ENCODE measurements at places on chromosomes 2 and 18.

DNA sequence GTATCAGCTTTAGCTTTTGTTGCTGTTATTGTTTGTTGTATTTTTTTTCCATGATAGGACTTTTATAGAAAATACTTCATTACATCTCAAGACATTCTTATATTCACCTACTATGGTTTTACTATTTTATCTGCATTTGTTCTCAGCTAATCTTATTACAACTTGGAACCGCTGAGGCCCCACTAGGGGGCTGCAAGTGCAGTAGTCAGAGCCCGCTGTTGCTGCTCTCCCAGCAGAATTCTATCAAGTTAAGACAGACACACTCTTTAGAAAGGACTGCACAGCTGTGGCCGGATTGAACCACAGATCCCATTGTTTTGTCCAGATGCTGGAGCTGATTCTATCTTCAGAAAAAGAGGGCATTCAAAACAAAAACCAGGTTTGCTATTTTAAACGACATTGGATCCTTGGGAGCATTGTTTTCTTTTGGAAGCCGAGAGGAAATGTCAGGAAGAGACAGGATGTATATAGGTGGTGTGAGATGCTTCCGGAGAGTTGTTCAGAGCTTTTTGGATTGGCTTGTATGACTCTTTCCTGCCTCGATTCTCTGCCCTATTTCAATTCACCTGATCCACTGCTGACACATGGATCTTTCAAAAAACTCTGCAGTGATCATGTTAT is 105.7 kb upstream of the GAREM1 start:
- no peak for DNase-seq

DNA sequence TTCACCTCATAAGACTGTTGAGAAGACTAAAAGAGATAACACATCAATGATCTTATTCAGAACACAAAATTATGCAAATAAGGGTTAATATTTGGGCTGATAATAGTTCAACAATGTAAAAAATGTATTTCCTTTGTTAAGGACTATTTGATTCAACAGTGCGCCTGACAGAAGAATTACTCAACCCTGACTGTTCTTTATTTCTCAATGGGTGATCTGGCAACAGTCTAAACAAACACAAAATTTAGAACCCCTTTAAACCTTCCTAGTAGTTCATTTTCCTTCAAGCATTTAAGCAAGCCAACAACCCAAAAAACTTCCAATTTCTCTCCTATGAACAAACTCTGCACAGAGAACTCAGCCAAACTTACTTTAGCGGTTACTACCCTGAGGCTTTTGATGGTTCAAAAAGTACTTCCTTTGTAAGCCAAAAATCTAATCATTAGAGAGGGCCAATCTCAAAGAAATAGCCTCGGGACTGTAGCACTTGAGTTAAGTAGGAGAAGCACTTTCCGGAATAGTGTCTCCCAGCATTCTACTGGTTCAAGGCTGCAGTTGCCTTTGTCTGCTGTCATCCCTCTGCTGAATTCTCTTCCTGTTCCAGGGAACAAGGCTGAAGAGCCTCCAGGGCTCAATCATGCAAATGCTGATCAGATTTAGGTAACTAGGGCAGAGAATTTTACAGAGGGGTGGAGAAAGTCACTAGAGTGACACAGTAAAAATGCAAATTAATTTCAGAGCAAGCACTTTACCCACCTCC is 40.9 kb upstream of the MAPK4 start:
- DNase-seq, result no peak

- DNase-seq, result no peak
These were observed 393.8 kb upstream of the HNMT start for GRCh38 chr2:137570484-137570883.

DNA sequence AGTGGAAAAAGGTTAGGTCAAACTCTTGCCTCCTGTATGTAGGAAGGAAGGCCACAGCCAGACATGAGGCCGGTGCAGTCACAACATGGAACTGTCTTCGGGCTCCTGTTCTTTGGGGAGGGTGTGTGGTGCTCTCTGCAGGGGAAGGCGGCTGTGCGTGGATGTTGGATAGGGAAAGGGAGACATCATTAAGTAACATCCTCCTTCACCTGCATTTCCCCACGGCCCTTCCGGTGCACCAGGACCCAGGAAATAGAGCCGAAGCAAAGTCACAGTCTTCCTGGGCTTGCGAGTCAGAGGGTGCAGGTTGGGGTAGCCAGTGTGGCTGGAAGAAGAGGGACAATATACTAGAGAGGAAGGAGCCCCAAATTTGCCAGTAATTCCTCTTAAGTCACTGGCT is 78.9 kb upstream of the SMAD7 start:
- DNase-seq, result no peak

DNA sequence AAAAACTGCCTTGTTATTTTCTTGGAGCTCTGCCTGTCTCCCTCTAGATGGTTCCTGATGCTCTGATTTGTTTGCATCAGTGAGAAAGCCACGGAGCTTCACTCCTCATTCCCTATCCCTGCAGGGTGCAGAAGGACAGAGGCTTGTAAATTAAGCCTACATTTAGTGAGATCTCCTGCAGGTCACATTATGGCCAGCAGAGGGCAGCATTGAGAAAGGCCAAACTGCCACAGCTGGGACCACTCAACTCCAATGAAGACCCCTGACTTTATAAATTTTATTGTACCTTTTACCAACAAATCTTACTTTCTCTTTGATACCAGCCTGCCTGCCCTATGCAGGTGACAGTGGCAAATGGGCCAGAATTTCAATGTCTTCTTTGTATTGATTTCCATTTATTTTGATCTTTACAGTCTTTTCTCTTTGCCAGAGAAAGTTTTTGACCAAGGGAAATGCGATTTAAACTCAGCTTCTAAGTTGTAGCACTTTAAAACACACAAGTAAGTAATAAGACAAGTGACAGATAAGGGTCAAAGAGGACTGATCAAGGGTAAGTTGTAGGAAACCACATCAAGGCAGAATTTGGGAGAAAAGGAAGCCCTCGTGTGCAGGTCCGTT is 1029.1 kb upstream of the KLHL29 start:
- DNase-seq, result no peak

GRCh38 chr2:215705771-215706361 is 270.0 kb upstream of the FN1 start:
- no peak for DNase-seq

- DNase-seq, result no peak
These were observed 239.5 kb upstream of the MGAT5 start for GRCh38 chr2:134014196-134014960.

- DNase-seq, result no peak
These were observed 164.2 kb upstream of the CAPN13 start for GRCh38 chr2:30971231-30972025.

DNA sequence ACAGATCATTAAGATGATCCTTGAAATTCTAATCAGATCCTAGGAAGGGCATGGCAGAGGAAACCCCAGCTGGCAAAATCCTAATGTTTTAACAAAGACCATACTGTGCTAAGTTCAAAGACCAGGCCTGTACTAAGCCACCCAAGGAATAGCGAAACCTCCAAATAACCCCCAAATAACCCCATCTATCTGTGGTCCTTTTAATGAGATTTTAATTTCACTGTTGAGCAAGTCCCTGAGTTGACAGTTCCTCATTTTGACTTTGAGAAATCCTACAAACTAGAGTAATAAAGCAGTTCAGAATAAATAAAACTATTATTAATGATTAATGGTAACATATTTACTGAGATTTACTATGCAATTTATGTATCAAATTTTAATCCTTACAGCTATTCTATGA is 259.8 kb downstream of the STK39 start:
- no peak for DNase-seq

- DNase-seq, result no peak
These were observed 23.7 kb upstream of the NRP2 start for GRCh38 chr2:205658572-205658971.

GRCh38 chr2:233358335-233358734 is 4.0 kb downstream of the DGKD start:
- no peak for DNase-seq

DNA sequence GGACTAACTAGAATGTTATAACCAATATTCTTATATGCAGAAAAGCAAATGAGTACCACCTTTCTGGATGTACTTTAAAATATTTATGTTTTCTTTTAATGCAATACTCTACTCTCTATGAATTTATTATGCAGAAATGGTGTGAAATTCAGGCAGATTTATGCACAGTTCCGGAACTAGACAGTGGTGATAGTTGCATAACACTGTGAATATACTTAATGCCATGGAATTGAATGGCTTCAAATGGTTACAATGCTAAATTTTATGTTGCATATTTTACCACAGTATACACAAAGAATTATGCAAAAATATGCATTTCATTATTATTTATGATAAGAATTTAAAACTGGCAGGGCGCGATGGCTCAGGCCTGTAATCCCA is 287.8 kb upstream of the FN1 start:
- DNase-seq, result no peak

GRCh38 chr18:75178376-75178775 is 30.6 kb downstream of the PTGR3 start:
- no peak for DNase-seq

GRCh38 chr2:172552547-172553291 is 3.2 kb upstream of the PDK1 start:
- DNase-seq, result no peak

- DNase-seq, result no peak
These were observed 29.7 kb downstream of the CNDP1 start for GRCh38 chr18:74563999-74564398.

DNA sequence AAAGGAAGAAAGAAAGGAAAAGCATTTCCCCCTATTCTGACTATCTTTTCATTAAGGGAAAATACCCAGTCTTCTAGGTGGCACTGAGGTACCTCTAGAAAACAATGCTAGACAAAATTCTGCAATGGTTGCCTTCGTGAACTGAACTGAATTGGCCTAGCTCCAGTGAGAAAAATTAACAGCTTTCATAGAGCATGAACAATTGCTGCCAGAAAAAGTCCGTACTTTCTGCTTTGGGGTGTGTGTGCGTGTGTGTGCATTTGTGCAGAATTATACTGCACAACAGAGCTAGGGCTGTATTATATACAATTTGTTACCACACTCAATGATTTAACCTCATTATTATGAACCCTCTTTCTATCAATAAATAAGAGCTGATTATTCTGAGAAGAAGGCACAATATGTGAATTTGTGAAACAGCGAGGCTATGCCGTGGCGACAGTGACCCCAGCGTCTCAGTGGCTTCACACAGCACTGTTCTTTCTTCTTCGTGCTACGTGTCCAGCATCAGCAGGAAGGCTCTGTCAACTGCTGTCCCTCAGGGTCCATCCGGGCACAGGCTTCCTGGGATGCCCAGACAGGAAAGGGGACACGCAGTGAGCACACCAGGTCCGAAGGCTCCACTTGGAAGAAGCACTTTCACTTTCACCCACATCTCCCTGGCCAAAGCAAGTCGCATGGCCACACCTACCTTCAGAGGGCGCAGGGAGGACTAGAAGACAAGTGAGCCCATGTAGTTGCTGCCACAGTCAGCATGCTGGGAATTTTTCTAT is 47.5 kb downstream of the PTGR3 start:
- peak; percentile 37 for DNase-seq

DNA sequence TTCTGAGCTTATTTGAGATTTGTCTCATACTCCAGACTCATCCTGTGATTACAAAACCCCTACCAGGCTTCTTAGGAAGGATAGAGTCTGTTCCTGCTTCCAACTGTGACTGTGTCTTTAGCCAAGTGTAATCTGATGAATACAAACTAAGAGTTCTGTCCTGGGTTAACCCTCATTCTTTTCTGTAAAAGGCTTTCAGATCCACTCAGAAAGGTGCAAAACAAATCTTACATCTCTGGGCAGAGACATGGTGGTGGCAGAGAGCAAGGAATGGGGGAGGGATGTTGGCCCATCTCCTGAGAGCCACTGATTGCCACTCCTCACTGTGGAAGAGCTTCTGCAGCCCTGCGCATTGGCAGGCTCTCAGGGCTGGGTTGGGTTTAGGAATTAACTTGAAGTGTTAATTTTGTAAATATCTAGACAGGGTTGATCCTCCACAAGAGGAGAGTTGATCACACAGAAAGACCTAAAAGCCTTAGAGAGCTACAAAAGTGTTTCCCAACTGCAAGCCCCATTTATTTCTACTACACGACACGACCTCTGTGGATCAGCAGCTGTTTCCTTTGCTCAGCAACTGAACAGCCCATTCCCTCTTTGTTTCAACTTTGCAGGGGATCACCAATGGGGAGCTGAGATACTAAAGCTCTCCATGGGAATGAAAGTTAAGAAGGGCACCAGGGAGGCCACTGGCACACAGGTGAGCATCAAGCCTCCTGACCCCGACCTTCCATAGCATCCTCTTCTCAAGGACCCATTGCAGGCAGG is 23.7 kb upstream of the SPTBN1 start:
- DNase-seq, result no peak

DNA sequence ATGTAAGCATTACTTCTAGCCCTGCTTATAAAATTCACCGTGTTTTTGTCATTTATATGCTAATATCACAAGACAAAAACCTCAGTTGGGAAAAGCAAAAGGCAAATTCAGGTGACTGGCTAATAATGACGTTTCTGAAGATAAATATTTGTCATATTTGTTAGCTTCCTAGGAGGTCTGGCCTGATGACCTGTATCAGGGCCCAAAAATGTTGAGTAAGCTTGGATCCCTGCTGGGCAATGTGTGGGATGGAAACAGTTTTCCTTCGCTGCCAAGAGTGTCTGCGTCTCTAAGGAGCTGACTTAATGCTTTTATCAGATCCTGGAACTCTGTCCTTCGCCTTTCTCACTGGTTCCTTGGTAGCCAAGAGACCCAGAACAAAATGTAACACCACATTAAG is 230.1 kb upstream of the PXDN start:
- no peak for DNase-seq

DNA sequence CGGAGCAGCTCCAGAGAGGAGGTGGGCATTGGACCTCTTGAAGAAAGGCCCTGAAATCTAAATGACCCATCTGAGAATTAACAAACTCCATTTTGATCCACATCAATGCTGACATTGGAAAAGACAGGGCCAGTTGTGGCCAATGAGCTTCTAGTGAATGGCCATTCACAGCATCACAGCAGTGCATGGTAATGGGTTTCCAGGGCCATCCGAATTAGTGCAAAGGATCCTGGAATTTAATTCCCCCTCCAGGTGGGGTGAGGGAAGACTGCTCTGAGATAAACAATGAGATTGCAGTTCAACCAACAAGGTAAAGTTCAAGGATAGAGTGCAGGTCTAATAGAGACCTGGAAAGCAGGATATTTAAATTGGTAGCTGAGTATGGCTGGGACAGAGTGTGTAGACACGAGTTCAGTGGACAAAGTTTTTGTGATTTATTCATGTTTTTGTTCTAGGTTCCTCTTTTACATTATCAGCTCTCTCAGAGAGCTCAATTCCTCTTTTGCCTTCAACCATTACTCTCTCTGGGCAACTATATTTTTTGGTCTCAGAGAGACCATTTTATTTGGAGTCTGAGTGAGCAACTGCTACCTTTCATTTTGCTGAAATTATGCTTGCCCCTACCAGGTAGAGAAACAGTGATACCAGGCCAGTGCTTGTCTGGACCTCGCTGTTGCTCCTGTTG is 5.0 kb downstream of the TACR1 start:
- DNase-seq, result no peak

DNA sequence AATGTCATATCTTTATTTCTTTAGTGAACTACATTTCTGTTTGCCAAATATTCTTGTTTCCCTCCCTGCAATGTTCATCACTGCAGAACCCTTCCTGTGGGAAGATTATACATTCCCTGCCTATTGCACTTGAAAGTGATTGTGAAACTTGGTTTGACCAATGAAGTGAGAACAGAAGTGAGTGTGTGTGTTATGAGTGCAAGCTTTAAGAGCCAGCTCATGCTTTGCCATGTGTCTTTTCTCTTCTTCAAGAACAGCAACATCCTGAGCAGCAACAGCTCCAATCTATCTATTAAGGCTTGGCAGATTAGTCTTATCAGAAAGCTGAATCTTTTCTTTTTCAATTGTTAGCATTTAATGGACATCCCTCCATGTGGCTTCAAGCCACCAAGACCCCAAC is 42.0 kb upstream of the UBE2E3 start:
- DNase-seq, result no peak
